ENCODE measurements at places on chromosomes 2 and 18.

- no peak for DNase-seq
Observed at GRCh38 chr18:71329563-71329962, 1040.7 kb downstream of the SOCS6 start.

DNA sequence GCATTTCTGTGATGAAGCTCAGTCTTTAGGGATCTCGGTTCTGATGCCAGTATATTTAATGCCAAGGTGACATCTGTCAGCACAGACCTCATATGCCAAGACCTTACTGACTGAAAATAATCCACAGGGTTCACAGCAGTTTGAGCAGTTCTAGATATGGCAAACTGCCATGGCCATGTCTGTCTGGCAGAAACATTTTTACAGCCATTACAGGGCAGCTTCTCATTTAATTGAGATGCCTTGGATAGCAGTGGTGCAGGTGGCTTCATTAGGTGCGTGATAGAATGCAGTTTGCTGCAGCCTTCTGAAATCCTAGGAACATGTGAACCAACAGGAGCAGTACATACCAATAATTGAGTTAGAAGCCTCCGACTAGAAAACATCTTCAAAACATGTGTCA is 510.6 kb downstream of the XIRP2 start:
- DNase-seq: no peak

DNA sequence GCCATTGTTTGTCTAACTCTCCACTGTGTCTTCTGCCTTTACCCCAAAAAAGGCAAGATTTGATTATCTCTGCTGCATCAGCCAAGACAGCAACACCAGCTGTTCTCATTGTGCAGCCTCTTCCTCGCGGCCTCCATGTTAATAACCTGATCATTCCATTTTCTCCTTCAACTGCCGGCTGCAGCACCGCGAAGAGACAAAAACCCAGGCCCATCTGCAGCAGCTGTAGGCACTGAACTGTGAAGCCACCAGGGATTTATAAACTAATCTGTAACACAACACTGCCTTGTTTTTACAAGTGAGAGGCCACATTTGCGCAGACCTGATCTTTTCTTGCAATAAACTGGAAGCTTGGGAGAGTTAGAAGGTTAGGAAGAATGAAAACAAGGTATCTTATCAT is 147.8 kb downstream of the SATB2 start:
- DNase-seq: no peak

DNA sequence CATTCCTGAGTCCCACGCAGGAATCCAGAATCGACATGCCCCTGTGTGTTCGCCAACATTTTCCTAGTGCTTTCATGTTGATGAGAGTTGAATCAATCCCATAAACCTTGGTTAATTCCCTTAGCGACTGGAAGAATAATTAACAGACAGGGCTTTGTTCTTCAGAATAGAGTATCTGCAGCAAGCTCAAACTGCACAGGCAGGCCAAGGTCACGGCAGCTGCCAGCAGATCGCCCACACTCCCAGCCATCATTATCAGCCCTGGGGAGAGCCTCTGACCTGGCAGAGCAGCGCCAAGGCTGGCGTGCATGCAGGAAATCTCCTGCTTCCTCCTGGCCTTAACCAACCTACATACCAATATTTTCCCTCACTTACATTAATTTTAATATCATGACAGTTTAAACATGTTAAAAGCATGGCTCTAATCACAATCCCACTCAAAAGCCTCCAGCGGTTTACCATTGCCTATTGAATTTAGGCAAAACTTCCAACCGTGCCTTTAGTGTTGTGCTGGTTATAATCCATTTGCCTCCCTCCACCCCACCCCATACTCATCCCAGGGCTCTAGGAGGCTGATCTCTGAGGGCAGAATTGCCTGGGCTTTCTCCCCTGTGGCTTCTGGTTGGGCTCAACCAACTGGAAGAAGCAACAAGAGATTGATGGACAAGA is 46.8 kb upstream of the NCK2 start:
- no peak for DNase-seq

GRCh38 chr2:109701362-109701761 is 87.2 kb downstream of the SOWAHC start:
- DNase-seq: no peak

GRCh38 chr2:69022548-69022947 is 9.6 kb downstream of the ANTXR1 start:
- DNase-seq: no peak

GRCh38 chr2:27638709-27639108 is 9.9 kb downstream of the GPN1 start:
- no peak for DNase-seq

- no peak for DNase-seq
Observed at GRCh38 chr2:126881591-126881990, 17.1 kb upstream of the TEX51 start.

- no peak for DNase-seq
Observed at GRCh38 chr18:50507120-50507590, 52.7 kb upstream of the MAPK4 start.

DNA sequence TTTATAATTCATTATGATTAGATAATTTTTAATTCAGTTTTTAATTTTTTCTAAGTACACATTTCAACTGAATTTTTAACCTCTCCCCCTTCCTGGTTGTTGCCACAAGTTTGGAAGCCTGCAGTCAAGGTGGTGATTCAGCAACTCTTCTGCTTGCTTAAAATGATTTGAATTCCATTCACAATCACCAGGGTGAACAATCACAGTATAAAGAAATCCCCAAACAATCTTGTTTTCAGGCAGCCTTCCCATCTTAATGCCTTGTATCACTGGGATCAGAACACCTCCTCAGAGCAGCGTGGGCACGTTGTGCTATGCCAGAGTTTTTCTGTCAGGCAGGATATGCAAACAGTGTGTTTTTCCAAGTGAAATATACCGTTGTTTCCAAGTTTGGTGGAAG is 46.7 kb upstream of the BARD1 start:
- peak; percentile 14 for DNase-seq

GRCh38 chr2:218081695-218082094 is 12.6 kb downstream of the RUFY4 start:
- DNase-seq: peak; percentile 62

DNA sequence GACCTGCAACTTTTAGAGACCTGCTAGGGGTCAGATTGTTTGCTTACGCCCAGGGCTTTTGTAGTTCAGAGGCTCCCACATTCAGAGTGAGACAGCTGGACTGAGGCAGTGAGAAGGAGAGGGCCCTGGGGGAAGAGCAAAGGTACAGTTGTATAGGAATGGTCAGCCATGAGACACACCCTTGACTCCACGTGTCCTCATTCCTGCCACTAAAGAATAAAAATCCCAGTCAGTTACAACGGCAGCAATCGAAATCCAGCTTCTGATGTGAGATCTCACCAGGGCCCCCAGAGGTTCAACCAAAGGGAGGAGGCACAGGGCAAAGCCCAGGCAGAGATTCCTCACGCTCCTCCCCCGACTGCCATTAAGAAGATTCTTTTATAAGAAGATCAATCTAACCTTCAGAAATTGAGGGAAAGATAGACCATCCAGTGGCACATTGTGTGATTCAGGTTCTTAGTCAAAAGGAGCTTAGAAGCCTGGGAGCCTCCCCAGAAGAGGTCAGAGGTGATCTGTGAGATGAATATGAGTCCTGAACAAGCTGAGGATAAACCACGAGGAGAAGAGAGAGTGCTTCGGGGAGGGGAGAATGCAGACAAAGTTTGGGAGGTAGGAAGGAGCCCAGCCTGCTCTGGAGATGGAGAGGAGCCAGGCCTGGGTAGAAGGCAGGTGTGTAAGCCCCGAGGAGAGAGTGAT is 317.0 kb downstream of the CYP26B1 start:
- DNase-seq: peak; percentile 11

DNA sequence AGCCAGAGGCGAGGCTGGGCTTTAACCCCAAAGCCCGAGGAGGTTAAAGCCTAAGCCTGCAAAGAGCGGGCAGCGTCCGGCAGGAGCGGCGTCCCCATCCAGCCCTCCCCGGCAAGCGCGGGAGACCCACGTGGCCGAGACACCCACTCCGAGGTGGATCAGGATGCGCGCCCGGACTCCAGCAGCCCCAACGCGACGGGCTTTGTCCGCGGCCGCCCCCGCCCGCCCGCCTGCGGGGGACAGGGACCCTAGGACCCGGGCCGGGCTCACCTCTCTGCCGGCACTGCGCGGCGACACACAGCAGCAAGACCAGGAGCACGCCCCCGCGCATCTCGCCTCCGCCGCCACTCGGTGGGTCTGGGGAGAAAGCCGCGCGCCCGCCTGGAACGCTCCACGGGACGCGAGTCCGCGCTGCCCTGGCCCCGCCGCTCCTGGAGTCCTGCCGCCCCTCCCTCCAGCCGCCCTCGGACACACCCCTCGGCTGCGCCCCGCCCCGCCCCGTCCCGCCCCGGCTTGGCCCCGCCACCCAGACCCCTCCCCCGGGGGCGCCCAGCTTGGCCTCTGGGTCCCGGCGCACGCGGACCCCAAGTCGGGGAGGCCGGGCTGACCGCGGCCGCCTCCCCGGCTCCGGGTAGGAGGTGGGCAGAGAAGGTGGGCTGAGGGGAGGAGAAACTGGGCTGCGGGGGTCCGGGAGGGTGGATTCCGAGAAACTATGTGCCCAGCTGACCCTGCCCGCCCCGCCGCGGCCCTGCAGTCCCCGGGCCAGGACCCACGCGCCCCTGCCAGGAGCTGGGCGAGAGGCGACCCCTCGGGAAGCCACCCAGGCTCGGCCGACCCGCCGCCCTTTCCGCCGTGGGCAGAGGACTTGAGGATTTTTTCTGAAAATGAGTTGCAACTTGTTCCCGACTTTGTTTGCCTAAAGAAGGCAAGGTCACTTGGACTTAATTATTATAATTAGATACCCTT is at the start of gene LAMA1:
LAMA1 (minus strand) TSS at position 408 of the 966 bp plus-strand sequence; CDS start at position 331, 77 bp downstream.
- DNase-seq: no peak

DNA sequence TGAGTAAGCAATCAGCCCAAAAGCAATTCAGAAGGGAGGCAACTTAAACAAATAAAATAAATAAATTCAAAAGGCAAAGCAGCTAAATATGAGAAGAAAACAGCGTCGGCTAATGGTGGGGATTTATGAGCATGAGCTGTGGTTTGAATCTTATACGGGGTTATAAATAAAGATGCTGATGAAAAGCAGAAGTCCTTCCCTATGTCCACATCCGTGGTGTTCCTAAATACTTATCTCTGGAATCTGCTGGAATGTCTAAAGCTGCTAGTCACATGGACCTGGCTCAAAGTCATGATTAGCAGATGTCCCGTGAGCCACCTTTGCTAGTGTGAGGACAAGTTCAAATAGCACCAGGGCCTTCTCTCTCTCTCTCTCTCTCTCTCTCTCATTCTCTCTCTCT is 33.8 kb downstream of the SMIM21 start:
- peak; percentile 16 for DNase-seq

DNA sequence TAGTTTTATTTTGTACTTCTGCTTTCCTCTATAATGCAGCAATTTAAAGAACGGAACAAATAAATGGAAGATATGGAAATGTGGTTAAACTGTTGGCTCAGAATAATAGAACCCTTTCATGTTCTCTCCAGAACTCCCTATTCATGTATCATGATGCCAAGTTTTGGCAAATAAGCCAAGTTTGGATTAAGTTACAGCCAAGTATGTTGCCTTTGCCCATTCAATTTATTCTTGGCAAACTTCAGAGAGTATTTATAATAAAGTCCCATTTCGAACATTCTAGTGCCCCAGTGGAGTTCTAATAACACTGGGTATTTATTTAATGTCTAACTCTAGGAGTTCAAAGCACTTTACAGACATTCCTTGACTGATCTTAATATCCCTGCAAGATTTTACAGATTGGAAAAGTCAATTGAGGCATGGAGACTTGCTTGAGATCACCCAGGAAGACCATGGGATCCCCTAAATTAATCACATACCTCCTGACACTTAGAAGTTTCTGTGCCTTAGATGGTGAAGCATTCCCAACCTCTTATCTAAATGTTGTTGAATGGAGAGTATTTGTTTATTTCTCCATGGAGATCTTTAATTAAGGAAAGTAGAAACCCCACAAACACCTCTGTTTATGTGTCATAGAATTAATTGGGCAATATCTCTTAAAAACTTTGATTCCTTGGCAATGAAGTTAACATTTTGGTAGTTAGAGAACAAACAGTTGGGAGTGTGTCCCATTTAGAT is 106.7 kb downstream of the ACKR3 start:
- DNase-seq: no peak

DNA sequence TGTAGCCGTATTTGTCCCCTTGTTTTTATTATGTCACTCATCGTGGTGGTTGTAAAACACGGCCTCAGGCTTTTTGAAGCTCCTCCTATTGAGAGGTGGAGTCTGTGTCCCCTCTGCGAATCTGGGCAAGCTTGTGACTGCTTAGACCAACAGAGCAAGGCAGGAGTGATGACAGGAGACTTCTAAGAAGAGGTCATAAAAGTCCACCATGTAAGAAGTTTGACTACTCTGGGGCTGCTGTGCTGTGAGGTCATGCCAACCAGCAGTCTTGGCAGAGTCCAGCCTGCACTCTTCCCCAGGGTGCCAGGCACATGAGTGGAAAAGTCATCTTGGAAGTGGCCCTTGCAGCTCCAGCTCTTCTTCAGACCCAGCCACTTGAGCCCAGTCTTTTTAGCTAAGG is 83.8 kb upstream of the SPTBN1 start:
- no peak for DNase-seq

- no peak for DNase-seq
Observed at GRCh38 chr2:157990173-157990572, 111.5 kb upstream of the UPP2 start.

DNA sequence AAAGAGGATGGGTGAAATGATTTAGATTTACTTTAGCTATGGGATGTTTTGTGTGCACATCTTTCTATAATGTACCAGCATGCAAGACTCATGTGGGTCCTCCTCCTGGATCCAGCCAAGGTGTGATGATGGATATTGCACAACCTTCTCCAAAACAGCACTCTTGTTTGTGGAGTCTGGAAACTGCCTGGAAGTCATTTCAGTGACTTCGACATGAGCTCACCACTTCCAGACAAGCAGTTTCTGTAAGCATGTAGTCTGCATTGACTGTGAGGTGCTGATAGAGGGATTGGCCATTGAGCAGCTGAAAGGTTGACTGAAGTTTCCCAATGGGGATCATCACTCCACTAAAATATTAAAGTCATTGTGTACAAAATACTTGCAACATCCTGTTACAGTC is 154.0 kb downstream of the TRIB2 start:
- DNase-seq: no peak

- DNase-seq: no peak
Observed at GRCh38 chr2:240707043-240707756, 15.5 kb downstream of the AQP12A start.

- DNase-seq: no peak
Observed at GRCh38 chr2:235866373-235866772, 301.8 kb downstream of the GBX2 start.

GRCh38 chr2:230987137-230988020 is 8.5 kb upstream of the SPATA3 start:
- no peak for DNase-seq

GRCh38 chr2:19623488-19623887 is 265.1 kb upstream of the OSR1 start:
- peak; percentile 54 for DNase-seq

GRCh38 chr2:54329482-54330161 is 73.6 kb upstream of the TSPYL6 start:
- DNase-seq: no peak

- no peak for DNase-seq
Observed at GRCh38 chr2:8582191-8582590, 99.7 kb upstream of the ID2 start.

- DNase-seq: peak; percentile 44
Observed at GRCh38 chr2:200862532-200863000, 1.9 kb downstream of the CLK1 start.

GRCh38 chr18:10205151-10205550 is 249.3 kb upstream of the APCDD1 start:
- no peak for DNase-seq

Measured in AG09309 (cell line).